Esophagus muscularis mucosa (tissue), 4 donors: ENCODE measurements at places on chromosomes 2 and 18. TPM values are rescaled to one million over a fixed set of nuclear protein-coding genes. Genes with fewer than 3 reads are reported as not detected.
A peak's percentile ranks its signal among the peaks of the same experiment; 100 is the strongest.

Gene PLA2R1
- total RNA-seq = 4.7 TPM

Gene ACMSD
- not detected for total RNA-seq

Gene ACTG2
- 7,069 TPM for total RNA-seq

Gene SERPINB4
- not detected for total RNA-seq

Gene CYBRD1
- 181 TPM for total RNA-seq

DNA sequence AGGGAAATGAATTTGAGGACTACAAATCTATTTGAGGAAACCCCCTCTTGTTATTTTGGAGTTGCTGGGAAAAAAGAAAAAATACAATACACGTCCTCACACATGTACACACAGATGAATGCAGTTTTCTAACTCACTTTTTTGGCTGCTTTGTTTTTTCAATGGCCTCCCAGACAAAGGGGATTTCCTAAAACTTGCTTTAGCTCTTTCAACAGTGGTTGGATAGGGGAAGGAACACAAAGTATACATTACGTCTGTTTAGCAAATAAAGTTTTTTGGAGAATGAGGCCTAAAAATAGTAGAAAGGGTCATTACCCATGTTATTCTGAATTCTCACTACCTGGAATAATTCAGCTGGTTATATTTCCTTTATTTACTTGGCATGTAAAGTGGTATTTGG is 125.3 kb upstream of the ITGB6 start:
- no peak for DNase-seq

DNA sequence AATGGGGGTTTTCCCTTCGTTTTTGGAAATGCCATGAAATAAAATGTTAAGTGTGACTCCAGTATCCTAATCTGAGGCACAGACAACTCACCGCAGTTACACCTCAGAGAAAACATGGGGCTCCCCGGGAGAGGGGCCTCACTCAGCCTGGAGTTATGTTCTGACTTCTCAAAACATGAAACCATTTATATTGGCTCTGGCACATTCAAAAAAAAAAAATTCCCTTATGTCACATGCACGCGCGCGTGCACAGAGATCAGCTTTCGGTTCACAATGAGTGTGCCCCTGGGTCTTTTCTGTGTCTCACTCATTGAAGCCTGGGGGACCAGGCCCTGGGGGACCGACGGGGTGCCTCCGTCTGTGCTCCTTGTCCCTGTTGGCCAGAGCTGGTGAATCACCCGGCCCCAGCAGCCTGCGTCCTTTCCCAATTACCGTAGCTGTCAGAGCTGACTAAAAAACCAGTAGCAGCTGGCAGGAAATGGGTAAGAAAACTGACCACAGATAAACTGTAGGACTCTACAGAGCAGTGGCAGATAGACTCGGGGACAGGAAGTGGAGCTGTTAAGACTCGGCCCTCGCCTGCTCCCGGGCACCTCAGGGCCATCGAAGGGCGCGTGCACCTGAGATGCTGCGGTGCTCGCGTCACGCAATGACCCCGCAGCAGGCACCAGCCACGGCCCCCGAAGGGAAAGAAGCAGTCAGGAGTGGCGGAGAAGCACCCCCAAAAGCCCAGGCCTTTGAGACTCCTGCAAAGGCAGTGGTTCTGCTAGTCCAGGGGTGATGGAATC is 138.3 kb upstream of the ID2 start:
- no peak for DNase-seq

- peak; percentile 72 for DNase-seq
Measured at GRCh38 chr2:113028112-113028511, 22.9 kb downstream of the IL36A start.
